ENCODE measurements at places on chromosomes 12 and 14.

- DNase-seq, result no peak
These were observed 13.7 kb downstream of the KRT71 start for GRCh38 chr12:52539083-52539820.

DNA sequence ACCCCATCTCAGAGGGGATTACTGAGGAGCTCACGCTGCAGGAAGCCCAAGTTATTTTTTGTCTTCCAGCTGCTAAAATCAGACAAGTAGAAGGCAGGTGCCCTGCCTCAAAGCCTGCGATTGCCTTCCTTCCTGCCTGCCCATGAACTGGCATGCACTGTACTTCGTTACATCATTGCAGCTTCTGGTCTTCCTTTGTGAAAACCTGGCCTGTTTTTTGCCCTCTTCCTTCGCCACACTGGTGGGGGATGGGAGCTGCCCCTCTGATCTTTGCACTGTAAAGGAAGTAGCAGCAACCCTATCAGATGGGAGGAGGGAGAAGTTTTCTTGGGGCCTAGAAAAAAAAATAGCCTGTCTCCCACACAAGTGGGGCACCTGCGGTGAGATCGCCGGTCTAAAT lies 1098.7 kb downstream of the BCL11B start:
- no peak for DNase-seq

DNA sequence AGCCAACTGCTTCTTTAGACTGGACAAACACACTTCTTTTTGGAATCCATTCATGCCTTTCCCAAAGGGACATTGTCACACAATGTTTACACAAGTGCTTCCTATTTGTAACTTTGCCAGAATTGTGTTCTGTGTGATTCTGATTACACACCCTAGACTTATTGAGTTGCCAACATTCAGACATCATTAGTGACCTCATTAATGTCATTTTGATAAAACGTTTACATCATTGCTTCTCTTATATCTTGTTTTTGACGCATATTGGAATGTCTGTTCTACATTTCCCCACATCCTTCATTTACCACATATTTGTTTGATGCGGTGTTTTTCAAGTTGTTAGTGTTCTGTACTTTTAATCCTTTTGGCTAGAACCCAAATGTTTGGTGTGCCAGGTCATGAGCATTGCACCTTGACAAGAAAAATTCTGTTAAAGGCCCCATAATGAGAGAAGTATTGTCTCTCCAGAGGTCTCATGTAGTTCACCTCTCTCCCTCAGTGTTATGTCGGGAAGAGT lies 305.5 kb downstream of the AEBP2 start:
- DNase-seq, result no peak

DNA sequence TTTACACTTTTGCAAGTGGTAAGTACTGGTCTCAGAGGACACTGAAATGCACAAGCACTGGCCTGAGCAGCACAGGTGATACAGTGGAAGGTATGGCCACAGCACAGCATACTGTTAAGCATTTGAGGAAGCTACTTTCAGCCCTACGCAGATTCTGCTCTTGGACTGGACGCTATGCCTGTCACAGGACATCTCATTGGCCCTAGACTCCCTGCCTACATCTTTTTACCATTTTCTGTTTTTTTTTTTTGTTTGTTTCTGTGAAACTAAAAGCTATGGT lies 144.2 kb upstream of the ABCD2 start:
- no peak for DNase-seq

GRCh38 chr12:9758119-9758518 lies 2.6 kb downstream of the CD69 start:
- DNase-seq, result no peak

DNA sequence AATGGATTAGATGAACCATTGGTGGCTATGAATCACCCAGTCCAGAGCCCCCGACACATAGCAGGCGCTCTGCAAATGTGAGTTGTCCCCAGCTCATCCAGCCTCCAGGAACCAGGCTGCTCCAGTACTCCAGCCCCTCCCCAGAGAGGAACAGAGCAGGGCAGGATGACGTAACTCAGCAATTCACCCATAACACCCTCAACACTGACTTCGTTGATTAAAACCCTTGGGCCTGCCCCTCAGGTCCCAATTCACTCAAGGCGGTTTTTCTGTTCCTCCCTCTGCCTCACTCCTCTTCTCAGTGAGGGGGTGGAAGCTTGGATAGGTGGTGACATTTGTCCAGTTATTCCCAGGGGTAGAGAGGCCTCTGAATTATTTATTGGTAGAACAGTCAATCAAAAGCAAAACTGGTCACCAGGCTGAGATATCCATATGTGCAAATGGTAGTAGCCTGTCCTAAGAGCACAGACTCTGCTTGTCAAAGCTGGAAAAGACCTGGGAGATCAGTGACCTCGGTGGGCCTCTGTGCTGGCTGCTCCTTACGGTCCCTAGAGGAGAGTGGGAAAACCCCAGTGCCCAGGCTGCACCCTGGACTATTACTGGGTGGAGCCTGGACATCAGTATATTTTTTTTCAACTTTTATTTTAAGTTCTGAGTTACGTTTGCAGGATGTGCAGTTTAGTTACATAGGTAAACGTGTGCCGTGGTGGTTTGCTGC lies 97.0 kb downstream of the CMKLR1 start:
- no peak for DNase-seq

DNA sequence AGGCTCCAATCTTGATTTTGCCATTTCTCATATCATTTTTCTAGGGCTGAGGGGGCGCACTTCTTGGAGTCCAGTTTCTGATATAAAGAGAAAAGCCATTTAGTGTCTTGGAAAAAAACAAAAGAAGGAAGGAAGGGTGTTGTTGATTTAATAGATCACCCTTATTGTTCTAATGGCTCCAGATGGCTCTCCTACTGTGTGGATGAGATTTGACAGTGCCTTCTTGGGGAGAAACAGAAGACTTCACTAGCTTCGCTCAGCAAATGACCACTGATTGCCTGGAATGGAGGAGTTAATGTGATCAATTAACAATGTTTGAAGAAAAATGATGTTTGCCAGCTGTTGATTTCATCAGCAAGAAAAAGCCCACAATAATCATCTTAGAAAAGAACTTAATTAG lies 216.2 kb downstream of the APAF1 start:
- DNase-seq, result no peak

All from COLO829 (cell line).